ENCODE measurements at places on chromosomes 1 and 21.

- H3K36me3 ChIP-seq: no peaks in the 10 kb centered on the region
- no peak overlapping the region for H3K27ac ChIP-seq
- no peaks in the 10 kb centered on the region for H3K4me1 ChIP-seq
- no peak overlapping the region for H3K4me3 ChIP-seq
- no peak for DNase-seq
These were observed 18.4 kb upstream of the SUMO3 start for GRCh38 chr21:44836349-44836665.

DNA sequence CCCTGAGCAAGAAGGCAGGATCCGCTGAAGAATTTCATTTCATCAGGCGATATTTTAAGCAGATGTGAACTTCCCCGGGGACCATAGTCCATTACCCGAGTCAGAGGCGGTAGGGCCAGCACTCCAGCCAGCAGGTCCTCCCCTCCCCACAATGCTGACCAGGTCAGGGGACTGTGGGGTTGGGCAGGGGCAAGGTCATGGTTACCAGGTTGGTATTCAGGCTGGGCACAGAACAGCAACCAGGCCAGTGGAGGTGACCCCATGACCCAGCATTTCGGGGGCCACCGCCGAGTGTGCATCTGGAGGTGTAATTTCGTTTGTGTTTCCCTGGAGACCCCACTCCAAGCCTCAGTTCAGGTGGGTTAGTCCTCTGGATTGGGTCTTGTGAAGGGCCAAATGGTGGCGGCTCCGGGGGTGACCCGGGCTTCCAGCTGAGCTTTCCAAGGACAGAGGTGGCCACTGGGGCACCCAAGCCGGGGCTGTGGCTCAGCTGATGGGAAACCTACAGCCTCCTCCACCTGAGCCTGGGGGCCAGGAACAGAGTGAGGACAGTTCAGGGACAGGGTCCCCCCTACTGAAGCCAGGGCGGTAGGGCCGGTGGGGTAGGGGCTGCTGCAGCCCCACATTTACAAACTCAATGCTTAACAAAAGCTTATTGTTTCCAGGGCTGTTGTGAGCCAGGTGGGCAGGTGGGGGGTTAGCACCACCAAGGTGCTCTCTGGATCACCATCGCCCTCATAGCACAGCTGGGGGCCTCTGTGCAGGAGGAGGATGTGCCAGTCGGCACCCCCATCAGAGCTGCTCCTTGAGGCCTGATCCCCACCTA lies 2.8 kb downstream of the PRDM16 start:
- no peak for DNase-seq
- H3K27me3 ChIP-seq: peaks cover 33% of the 10 kb centered on the region
- H3K4me3 ChIP-seq: no peak overlapping the region
- H3K36me3 ChIP-seq: no peaks in the 10 kb centered on the region
- no peak overlapping the region for H3K27ac ChIP-seq

DNA sequence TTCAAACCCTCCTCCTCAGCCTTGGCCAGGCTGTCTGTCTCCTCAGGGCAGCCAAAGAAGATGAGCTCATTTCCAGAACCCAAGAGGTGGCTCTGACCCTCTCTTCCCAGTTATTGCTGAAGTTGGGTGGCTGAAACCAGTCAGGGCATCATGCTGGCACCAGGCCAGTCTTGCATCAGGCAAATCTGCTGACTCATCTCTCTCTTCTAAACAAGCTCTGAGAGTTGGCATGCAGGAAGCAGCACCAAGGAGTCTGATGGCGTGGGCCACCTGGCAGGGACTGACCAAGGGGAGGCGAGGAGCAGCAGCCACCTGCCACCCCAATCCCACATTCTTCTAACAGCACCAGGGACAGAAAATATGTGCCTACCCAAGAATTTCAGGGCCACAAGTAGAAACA lies 104.8 kb upstream of the ATP1A1 start:
- no peaks in the 10 kb centered on the region for H3K27me3 ChIP-seq
- DNase-seq: no peak
- no peaks in the 10 kb centered on the region for H3K36me3 ChIP-seq
- H3K27ac ChIP-seq: no peak overlapping the region
- no peak overlapping the region for H3K4me3 ChIP-seq

DNA sequence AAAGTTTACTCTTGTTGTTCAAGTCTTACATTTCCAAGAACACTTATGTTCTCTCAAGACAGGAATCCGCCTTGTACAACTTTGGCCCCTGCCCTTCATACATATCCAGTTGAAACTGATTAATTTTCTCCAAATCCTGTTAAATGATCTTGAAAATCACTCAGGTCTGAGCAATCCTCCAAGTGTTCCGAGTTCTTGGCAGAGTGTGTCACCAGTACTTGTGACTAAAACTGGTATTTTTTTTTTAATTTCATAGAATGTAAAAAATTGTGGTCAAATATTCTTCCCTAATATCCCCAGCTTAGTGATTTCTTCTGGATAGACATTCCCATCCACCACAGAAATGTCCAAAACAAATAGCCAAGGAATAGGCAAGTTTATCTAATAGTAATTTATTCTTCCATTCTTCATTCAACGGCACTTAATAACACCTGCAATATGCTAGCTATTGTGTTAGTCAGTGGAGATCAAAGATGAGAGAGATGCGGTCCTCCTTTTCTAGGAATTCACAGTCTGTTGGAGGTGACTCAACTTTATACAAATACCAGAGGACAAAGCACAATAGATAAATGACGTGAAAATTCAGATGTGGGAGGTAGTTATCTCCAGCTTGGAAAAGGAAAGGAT lies 71.4 kb downstream of the DIRAS3 start:
- no peaks in the 10 kb centered on the region for H3K27me3 ChIP-seq
- no peak overlapping the region for H3K4me3 ChIP-seq
- no peak overlapping the region for H3K27ac ChIP-seq
- no peaks in the 10 kb centered on the region for H3K36me3 ChIP-seq
- no peak for DNase-seq

DNA sequence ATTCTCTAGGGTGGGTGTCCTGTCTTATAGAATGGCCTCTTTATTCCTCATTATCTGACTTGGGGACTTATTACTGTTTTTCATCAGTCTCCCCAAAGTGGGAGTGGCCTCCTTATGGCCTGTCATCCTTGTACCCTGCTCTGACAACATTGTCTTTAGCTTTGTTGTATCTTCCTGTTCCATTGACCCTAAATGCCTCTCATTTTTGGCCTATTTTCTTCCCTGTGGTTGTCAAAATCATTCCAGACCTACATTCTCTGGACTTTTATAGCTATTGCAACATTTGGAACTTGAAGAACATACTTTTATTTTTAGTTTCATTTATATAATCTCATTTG lies 9.7 kb downstream of the SFT2D2 start:
- no peak for DNase-seq
- no peaks in the 10 kb centered on the region for H3K27me3 ChIP-seq
- no peaks in the 10 kb centered on the region for H3K36me3 ChIP-seq
- H3K4me3 ChIP-seq: no peak overlapping the region

- no peak overlapping the region for H3K27ac ChIP-seq
- no peak overlapping the region for H3K4me3 ChIP-seq
- no peaks in the 10 kb centered on the region for H3K27me3 ChIP-seq
- H3K36me3 ChIP-seq: no peaks in the 10 kb centered on the region
These were observed 43.0 kb downstream of the ITGB3BP start for GRCh38 chr1:63480057-63480456.

GRCh38 chr1:245908543-245908942 lies 598.5 kb downstream of the SMYD3 start:
- no peak overlapping the region for H3K4me3 ChIP-seq
- H3K4me1 ChIP-seq: no peaks in the 10 kb centered on the region
- H3K36me3 ChIP-seq: no peaks in the 10 kb centered on the region
- no peaks in the 10 kb centered on the region for H3K27me3 ChIP-seq
- no peak overlapping the region for H3K27ac ChIP-seq
- no peak for DNase-seq

GRCh38 chr1:58437623-58438022 lies 108.9 kb downstream of the OMA1 start:
- no peaks in the 10 kb centered on the region for H3K27me3 ChIP-seq
- H3K36me3 ChIP-seq: no peaks in the 10 kb centered on the region
- no peak for DNase-seq
- H3K27ac ChIP-seq: no peak overlapping the region
- H3K4me1 ChIP-seq: no peaks in the 10 kb centered on the region

DNA sequence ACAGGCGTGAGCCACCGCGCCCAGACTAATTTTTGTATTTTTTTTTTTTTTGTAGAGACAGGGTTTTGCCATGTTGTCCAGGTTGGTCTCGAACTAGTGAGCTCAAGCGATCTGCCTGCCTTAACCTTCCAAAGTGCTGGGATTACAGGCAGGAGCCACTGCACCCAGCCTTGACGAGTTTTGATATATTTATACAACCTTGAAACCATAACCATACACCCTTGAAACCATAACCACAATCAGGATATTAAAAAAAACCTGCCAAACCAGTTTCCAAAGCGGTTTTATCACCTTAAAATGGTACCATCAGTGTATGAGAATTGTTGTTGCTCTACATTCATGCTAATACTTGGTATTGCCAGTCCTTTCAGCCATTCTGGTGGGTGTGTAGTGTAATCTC lies 3.7 kb upstream of the PHACTR4 start:
- no peaks in the 10 kb centered on the region for H3K36me3 ChIP-seq
- H3K27ac ChIP-seq: no peak overlapping the region
- H3K4me3 ChIP-seq: no peak overlapping the region
- no peaks in the 10 kb centered on the region for H3K4me1 ChIP-seq

DNA sequence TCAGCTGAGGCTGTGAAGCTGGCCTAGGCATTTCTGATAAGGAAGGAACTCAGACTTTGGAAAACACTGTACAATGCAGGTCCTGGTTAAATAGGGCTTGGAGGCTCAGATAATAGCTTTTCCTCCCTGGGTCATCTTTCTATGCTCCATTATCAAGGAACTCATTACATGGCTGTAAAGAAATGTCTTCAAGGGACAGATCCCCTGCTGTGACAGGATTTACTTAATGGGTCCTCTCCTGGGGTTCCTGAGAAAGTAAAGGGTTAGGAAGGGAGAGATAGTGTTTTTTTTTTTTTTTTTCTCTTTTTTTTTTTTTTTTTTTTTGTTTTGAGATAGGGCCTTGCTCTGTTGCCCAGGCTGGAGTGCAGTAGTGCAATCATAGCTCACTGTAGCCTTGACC lies 14.1 kb upstream of the SVBP start:
- no peak overlapping the region for H3K27ac ChIP-seq
- no peak overlapping the region for H3K4me3 ChIP-seq
- H3K4me1 ChIP-seq: no peaks in the 10 kb centered on the region
- no peaks in the 10 kb centered on the region for H3K27me3 ChIP-seq
- no peaks in the 10 kb centered on the region for H3K36me3 ChIP-seq
